Spinal cord (tissue), 10 donors: ENCODE measurements at places on chromosomes 5 and 9. TPM values are rescaled to one million over a fixed set of nuclear protein-coding genes. Genes with fewer than 3 reads are reported as not detected.

DNA sequence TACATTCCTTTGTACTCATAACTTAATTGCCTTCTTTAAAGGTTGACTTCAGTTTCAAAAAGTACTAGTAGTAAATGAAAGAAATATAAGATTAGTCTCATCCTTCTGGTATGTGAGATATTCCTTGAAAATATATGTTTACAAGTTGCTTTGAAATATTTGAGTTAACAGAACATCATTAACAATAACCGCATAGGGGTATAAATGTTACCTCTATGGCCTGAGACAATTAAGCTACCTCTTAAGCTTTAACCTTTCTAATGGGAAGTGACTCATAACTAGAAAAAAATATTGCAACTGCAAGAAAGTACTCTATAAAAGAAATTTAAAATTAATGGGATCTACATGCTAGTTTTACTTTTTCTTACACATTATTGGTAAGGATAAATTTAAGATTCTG is 399.0 kb downstream of the CDH10 start:
- DNase-seq, result no peak

DNA sequence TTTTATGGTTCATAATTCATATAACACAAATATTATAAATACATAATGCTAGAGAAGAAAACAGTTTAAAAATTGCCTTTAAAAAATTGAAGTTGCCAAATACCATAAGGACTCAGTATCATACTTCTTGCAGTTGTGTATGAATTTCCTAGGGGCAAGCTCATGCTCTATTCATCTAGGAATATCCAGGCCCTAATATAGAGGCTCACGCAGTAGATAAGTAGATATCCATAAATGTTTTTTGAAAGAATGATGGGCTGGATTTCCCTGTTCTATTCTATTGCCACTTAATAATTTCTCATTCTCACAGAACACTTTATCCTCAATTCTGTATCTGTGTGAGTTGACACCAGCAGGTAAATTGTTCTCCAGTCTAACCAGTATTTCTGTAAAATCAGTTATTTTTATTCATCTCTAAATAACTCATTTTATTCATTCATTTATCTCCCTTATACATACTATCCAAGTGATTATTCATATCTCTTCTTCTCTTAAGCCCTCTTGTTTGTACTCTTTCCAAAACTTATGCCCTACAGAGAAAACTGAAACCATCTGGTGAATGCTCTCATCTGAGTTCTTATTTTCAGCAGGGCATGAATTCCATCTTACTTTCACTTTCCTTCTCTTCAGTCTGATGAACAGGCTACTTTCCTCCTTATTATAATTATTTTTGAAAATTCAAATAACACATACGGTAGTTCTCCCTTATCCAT is 97.1 kb downstream of the SLC44A1 start:
- no peak for DNase-seq

The SHC3 gene
- polyA plus RNA-seq, result 50.3 TPM

- DNase-seq, result no peak
Measured at GRCh38 chr5:146799671-146800070, 78.9 kb downstream of the PPP2R2B start.

GRCh38 chr9:124389146-124389939 is 25.9 kb downstream of the PSMB7 start:
- no peak for DNase-seq

DNA sequence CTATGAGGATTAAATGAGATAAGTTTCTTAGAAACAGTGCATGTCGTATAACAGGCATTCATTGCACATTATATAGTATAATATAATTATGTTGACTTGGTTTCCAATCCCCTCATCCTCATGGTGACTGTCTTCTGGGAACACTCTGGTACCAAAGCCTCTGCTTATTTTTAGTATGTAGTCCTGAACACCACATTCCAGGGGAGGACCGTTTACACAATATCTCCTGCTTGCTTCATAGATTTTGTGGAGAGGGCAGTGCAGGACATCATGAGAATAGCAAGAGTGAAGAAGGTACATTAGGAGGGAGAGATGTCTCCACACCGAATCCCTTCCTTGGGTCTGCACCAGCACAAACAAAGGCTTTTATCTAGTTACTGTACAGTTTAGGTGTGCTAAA is 20.5 kb upstream of the BHMT start:
- no peak for DNase-seq

GRCh38 chr5:63957617-63958016 is 4.6 kb downstream of the HTR1A start:
- DNase-seq, result no peak

GRCh38 chr9:109317311-109317978 is 3.4 kb downstream of the EPB41L4B start:
- DNase-seq, result no peak

The CDO1 gene
- polyA plus RNA-seq, result 104 TPM

The ATP10B gene
- 3.8 TPM for polyA plus RNA-seq

- no peak for DNase-seq
Measured at GRCh38 chr5:145429170-145429569, 406.0 kb downstream of the PRELID2 start.

DNA sequence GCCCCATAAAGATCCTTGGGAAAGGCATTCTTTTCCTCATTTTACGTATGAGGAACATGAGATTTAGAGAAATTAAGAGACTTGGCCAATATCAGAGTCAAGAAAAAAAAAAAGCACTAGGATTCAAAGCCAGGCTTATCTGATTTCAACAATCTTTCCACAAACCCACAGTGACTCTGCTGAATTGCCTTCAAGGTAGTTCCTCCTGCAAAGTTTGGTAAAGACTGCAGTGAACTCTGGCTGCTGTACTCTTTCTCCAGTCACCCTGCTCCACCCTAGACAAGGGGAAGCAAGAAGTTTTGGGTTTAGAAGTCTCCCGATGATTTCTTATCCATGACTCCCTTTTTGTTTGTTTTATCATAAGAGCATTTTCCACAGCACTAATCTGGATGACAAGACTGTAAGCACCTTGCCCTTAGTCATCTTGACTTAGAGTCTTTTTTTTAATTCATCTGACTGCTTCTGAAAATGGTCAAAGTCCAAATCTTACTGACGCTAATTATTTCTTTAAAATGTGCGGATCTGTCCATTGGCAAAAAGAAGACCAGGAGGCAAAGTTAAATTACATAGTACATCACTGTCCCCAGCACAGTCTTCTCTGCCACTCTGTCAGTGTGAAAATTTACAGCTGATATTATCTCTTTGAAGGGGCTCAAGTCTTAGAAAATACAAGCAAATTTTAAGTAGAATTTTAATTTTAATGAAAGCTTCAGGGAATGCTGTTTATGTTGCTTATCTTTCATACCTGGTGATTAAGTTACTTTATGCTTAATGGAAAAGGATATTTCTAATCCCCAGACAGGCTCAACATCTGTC is 180.1 kb downstream of the TTLL11 start:
- DNase-seq, result no peak

The ARHGEF28 gene
- polyA plus RNA-seq, result 13.6 TPM

The KIAA0825 gene
- polyA plus RNA-seq, result 2.9 TPM

DNA sequence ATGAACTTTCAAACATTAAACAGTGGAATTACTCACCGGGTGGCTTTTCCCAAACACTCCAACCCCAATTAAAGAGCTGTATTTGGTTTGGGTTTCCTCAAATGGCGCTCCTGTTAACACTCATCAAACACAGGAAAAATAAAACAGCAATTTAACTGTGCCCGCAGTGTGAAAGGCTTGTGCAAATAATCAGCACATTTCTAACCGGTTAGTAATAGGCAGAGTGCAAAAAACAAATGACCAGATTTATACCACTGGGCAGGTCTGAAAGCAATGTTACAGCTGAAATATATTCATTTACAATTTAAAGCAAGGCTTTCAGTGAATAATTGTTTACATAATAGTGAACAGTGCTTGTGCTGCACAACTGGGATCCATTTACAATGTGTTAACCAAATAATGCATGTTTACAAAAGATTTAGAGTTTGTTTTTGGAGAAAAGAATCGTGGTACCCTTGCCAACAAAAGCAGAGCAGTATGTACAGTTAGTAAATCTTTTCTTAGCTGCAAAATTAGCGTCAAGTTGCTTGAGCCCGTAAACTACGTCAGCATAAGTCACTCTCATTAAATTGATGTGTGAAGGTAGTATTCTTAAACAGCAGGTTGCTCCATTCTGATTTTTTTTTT is 662.9 kb upstream of the ZNF608 start:
- no peak for DNase-seq

DNA sequence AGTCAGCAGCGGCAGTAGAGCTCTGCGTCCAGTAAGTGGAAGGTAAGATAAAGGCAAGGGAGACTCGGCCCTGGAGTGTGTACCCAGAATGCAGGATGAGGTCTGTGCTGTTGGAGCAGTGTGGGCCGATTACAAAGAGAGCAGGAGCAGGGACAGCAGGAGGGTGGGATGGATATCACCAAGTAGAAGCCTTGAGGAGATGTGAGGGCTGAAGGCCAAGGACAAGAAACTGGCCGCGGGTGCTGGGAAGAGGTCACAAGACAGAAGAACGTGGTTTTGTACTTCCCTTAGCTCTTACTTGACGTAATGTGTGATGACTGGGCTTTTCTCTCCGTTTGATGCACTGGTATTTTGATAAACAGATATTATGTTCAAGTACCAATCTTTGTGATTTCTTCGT is 43.7 kb downstream of the OR2V1 start:
- no peak for DNase-seq

DNA sequence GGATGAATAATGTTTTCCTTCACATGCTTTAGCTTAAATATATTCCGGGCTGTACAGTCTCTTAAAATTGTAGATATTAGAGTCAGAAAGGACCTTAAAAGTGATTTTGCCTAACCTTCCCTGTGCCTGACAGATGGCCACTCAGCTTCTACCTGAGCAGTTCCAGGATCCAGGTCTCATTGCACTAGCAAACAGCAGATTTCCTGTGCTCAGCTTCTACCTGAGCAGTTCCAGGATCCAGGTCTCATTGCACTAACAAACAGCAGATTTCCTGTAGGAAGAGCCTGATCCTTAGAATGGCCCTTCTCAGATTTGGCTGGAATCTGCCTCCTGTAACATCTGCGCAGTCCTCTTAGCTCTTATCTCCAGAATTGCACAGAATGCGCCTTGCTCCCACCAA is 219.8 kb downstream of the AOPEP start:
- no peak for DNase-seq

The LAMC3 gene
- 17.3 TPM for polyA plus RNA-seq

DNA sequence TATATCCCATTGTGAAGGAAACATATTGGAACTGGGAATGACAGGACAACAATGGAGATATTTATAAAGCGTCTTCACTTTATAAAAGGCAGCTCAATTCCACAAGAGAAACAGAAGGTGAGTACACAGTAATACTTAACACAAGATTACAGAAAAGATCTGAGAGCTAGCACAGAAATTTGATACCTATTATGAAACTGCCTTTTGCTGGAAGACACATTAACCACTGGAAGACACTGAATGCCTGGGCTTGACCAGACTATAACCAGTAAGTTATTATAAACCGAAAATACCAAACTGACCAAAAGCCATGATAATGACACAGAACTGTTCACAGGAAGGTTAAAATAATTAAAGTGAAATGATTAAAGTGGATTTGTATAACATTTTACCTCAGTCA is 195.4 kb downstream of the NR2F1-AS1 start:
- DNase-seq, result no peak

The ZNF462 gene
- polyA plus RNA-seq, result 35.7 TPM

The LHX3 gene
- polyA plus RNA-seq, result 2.7 TPM

GRCh38 chr9:111839387-111839786 is 44.6 kb upstream of the SHOC1 start:
- DNase-seq, result no peak

- DNase-seq, result no peak
Measured at GRCh38 chr5:152901754-152902153, 496.7 kb upstream of the NMUR2 start.

DNA sequence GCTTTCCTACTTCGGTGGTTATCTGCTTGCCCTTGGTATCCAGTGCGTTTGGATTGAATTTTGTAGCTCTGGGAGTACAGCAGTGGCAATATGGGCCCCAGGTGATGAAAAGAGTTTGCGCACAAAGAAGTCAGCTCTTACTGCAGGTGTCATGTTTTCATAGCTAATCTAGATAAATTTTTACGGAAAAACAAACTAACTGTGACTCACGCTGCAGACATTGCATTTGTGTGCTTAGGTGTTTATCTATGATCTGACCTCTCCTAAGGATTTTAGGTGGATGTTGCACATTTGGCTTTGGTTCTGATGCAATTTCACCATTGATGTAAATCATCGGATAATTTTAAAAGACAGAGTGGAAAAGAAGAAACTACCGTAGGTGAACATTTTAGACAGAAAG is 92.1 kb downstream of the VCAN start:
- DNase-seq, result no peak

GRCh38 chr5:126809916-126810315 is 33.0 kb downstream of the LMNB1 start:
- DNase-seq, result no peak

The SLCO4C1 gene
- polyA plus RNA-seq, result 0.44 TPM

DNA sequence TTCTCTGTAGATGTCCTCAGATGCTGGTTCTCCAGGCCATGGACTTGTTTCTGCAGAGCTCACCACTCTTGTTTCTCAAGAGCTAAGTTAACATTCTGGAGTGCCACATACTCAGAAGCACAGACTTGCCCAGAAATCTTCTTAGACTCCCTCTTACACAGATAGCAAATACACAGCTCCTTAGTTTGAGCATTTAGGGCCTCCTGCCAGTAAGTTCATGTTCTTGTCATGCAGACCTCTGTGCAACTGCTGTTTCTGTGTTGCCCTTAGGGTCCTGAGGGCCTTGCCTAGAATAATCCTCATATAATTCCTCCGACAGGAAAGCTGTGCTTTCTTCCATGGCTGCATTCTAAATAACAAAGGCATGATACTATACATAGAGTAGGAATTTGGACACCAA is 1.3 kb upstream of the PTPDC1 start:
- no peak for DNase-seq

GRCh38 chr5:127343866-127344265 is 53.3 kb downstream of the MEGF10 start:
- no peak for DNase-seq

DNA sequence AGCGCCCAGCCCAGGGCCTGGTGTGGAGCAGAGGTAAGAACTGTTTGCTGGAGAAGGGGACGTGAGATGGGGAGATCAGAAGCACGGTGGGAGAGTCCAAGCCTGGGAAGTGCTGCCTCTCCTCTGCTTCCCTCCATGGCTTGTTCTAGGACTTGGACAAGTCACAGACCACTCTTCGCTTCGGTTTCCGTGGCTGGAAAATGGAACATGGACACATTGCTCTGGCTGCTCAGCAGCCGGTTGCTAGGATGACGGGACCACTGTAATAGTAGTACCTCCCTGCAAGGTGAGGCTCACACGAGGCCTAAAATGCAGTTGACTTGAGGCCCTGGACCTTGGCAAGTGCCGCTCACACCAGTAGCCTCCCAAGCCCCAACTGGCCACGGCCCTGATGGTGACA is 175.8 kb upstream of the FSTL4 start:
- DNase-seq, result no peak

The SLC26A2 gene
- 18.0 TPM for polyA plus RNA-seq

GRCh38 chr9:109251080-109251775 is 69.6 kb downstream of the EPB41L4B start:
- no peak for DNase-seq

DNA sequence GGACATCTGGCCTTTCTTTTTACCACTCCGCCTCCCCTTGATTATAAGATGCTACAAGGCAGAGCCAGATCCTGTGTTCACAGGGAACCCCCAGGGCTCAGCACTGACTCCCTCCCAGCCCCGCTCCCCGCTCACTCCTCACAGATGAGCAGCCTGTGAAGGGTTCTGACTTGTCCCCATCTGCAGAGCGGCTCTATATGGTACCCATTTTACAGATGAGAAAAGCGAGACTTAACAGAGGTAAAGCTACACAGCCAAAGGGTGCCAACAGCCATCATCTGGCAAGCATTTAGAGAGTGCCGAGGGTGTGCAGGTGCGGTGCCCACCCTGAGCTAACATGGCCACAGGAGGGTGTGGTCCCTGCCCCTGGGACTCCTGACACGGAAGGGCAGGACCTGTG is 18.8 kb downstream of the FIBCD1 start:
- DNase-seq, result no peak
